ENCODE measurements at places on chromosomes 7 and 10.
A peak's percentile ranks its signal among the peaks of the same experiment; 100 is the strongest.

GRCh38 chr10:50394832-50395231 is 143.5 kb upstream of the ASAH2 start:
- DNase-seq, result no peak

DNA sequence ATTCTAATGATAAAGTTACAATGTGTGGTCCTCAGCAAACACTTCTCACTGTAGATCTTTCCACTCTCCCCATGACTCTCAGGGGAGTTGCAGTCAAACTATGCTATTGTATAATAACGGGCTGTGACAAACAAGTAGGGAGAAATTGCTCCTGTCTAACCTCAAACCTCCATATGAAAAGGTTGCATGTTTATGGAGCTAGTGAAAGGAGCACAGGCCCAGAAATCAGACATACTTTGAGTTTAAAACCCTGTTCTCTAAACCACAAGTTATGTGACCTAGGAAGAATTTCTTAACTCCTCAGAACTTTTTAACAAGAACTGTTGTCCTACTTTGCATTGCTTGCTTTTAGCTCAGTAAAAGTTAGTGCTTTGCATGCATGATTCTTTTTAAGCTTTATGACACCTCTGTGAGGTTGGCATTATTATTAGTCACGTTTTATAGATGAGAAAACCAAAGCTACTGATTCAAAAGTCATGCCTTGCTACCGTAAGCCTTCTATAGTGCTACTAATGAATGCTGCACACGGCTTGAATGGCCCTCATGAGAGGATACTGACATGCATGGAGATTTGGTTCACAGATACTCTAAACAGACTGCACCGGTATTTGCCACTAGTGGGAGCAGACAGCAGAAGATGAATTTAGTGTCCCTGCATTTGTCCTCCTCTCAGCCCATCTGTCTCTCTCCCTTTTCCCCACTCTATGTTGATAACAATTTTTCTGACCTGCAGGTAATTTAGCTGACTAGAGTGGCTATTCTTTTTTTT is 129.5 kb upstream of the PCGF5 start:
- DNase-seq, result no peak

- no peak for DNase-seq
Measured at GRCh38 chr10:30080161-30080560, 20.8 kb upstream of the JCAD start.

DNA sequence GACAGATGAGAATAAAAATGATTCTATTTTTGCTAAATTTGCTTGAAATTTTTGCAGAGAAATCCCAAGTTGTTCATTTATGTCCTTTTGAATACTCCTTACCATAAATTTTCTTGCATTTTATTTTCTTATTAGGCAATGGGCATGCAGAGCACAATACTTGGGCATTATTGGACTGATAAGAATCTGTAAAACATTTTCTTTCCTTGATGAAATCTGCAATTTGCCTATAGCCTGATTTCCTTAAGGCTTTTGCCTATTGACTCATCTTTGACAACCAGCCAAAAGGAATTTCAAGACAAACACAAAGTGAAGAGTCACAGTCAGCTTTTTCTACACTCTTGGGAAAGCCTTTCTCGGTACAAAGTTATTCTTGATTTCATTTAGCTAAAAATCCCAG is 30.5 kb upstream of the GNAT3 start:
- peak; percentile 60 for DNase-seq

GRCh38 chr7:115005251-115005650 is 83.4 kb downstream of the MDFIC start:
- DNase-seq, result no peak

DNA sequence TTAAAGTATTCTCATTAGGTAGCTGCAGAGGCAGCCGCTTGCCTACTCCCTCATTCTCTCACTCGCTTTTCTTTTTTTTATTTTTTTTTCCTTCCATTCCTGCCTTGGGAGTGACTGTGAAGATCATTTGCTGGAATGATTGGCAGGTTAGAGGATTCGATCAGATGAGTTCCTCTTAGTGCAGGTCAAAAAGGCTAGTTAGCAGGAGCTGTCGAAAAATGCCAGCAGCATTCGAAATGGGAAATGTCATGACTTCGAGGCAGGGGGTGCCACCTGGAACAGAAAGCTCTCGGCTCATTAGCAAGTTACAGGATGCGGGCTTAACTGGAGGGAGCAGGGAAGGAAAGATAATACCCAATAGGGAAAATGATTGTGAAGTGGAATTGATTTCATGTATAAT is 137.5 kb upstream of the FZD1 start:
- DNase-seq, result no peak

DNA sequence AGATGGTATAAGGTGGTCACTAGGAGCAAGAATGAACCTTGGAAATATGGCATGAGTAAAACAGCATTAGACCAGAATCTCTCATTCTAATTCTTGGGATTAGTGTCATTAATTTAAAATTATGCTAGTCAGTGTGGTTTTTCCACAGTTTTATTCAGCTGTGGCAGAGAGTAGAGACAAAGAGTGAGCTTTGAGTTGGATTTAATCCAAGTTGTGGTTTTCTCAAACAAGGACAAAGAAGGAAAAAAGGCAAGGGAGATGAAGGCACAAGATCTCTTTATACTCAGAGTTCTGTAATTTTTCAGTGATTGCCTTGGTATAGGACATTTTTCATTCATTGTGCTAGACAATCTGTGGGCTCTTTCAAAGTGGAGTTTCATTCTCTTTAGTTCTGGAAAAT is 28.2 kb upstream of the AKAP9 start:
- no peak for DNase-seq

GRCh38 chr7:114875186-114875585 is 46.7 kb upstream of the MDFIC start:
- DNase-seq, result no peak

DNA sequence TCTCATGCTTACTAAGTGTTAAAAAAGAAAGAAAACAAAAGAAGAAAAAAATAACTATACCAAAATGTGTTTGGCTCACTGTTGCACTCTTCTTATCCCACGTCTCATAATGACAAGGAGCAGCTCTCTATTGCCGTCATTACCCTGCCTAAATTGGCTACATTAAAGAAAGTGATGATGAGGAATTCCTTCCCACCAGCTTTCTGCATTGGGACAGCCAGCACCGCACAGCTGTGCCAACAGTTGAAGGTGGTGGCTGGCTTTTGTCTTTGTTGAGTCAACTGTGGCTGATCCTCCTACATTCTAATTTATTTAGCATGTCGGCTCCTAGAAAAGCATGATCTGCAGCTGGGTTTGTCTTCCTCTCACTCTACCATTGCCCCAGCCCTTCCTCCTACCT is 751.8 kb downstream of the KCNMA1 start:
- no peak for DNase-seq

GRCh38 chr10:69332278-69333010 is 54.1 kb downstream of the HK1 start:
- no peak for DNase-seq

DNA sequence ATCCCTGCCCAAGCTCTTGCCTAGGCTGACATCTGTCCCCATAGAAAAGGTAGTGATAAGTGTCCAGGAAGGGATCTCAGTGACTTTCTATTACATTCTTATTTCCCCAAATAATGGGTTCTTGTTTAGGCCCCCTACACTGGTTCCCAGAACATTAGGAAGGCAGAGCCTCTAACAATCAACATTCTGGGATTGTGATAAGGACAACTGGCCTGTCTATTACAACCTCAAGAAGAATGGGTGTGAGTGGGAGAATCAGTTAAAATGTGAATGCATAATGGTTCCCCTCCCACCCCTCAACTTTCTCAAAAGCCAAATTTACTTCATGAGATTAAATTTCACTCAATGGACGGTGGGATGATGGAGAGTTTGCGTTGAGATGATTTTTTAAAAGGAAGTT is 6.4 kb upstream of the ANKRD1 start:
- no peak for DNase-seq

GRCh38 chr7:105429746-105430612 is 41.3 kb upstream of the SRPK2 start:
- peak; percentile 46 for DNase-seq

GRCh38 chr10:34206935-34207268 is 608.2 kb downstream of the PARD3 start:
- DNase-seq, result no peak

DNA sequence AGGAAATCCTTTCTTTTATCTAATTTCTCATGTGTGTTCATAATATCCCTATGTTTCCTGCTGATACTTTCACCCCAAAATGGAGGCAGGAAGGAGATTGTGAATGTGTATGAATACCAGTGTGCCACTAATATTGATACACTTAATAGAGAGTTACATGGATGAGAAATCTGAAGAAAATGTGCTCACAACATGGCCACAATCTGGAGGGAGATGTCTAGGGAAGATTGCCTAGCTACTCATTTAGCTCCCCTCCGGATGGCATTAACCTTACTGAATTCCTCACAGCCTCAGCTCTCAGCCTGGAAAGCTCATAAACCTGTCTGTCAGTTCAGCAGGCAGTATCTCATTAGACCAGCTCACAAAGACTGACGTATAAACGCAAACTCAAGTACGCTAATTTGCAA is 23.4 kb upstream of the DMTF1 start:
- DNase-seq, result no peak

- no peak for DNase-seq
Measured at GRCh38 chr7:136953386-136953785, 84.9 kb downstream of the CHRM2 start.
